ENCODE measurements at places on chromosomes 1 and 21.

DNA sequence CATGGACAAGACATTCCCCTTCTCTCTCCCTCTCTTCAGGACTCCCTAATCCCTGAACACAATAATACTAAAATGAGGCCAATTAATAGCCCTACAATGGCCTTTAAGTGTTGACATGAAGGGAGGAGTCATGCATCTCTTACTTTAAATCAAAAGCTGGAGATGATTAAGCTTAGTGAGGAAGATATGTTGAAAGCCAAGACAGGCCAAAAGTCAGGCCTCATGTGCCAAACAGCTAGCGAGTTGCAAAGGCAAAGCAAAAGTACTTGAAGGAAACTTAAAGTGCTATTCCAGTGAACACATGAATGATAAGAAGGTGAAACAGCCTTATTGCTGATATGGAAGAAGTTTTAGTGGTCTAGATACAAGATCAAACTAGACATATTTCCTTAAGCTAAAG lies 49.5 kb upstream of the CD46 start:
- DNase-seq, result no peak

DNA sequence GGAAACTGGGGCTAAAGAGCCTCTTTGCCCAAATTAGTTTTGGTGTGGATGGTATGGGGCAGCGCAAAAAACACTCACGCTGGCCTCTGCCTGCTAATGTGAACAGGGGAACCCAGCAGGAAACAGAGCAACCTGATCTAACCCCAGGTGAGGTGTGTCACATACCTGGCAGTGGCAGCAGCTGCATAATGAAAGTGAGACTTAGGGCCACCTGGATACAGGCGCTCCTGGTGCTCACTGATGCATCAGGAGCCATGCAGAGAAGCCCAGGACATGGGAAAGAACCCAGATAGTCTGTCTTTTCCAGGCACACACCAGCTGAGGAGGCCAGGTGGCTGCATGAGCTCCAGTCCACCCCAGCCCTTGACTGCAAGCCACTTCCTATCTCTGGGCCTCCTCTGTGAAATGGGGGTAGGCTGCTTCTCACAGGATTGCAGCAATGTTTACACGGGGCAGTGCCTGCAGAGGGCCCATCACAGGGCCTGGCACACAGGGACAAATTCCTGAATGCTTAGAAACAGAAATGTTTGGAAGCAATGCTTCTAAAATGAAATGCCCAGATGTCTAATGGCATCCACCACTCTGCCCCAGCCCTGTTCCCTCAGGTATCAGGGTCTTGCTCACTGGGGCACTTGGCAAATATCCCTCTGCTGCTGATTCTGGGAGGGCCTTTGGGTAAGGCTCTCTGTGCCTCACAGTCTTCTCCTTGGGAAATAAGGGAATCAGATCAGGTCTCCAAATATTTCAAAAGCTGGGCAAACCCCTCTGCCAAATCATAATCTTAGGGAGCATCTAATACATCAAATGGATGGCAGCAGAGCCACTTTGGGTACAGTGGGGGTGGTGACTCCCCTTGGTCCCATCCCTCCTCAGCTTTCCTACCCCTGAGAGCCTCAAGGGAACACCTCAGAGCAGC lies 19.9 kb downstream of the DHCR24 start:
- no peak for DNase-seq

- no peak for DNase-seq
These were observed 8.2 kb downstream of the CTPS1 start for GRCh38 chr1:40987439-40988276.

DNA sequence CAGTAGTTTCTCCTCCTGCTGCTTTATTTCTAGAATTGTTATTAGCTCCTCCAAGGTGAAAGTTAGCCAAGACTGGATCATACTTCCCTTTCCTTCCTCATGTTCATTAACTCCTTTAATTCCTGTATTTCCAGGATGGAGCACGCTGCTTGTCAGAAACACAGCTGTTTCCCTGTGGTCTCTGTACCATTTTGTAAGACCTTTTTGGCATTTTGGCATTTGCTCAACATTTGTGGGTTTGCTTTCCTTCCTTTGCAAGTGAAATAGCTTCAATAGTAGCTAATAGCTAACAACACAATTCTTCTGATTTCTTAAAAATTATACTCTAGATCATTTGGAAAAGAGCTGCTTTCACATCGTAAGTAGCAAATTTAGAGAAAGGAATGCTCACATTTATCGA lies 44.3 kb upstream of the HPDL start:
- DNase-seq, result no peak

DNA sequence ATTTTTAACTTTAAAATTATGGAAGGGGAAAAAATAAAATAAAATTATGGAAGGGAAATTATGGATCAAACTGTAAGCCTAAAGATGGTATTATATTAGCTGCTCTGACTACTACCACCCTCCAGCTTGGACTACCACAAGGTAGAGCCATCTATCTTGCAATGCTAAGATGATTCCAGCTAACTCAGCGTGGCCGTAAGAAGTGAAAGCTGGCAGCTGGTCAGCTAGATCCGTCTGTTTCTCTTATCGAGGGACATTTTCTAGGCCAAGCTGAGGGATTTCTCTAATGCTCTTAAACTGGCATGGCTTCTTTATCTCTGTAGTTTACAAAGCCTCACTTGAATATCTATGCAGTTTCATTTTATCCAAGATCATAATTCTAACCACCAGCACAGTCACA lies 31.5 kb downstream of the LYST start:
- DNase-seq, result no peak

GRCh38 chr1:205627956-205628355 lies 3.9 kb downstream of the ELK4 start:
- no peak for DNase-seq

DNA sequence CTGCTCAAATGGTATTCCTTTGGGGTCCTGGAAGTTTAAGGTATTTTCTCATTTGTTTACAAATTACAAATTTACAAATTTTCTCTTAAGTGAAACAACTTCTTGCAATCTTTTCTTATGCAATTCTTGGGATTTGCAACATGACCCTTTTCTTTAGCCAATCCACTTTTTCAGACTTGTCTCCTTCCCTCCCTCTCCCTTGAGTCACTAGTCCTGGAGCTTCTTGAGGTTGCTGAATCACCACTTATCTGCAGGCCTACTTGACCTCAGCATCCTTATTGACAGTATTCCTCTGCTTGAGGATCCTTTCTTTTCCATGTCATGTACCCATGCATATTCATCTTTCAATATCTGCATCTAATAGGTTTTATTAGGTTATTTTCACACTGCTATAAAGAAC lies 302.8 kb upstream of the ADAMTS5 start:
- DNase-seq, result no peak

GRCh38 chr1:100328133-100328532 lies 24.2 kb upstream of the CDC14A start:
- no peak for DNase-seq

DNA sequence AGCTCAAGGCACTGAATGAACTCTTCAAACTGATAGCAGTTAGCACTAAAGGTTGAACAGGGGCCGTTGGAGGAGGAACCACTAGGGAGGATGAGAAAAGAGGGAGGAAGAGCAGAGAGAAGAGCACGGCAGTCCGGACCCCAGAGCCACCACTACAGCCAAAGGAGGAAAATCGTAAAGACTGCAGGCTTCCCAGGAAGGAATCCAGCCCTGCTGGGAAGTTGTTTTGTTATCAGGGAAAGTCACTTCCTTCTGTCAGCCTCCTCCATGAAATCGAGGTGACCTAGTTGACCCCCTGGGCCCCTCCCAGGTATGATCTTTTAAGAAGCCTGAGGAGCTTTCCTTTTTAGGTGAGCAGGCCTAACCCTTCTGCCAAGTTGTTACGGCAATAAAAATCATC lies 88.2 kb downstream of the PBX1 start:
- no peak for DNase-seq

DNA sequence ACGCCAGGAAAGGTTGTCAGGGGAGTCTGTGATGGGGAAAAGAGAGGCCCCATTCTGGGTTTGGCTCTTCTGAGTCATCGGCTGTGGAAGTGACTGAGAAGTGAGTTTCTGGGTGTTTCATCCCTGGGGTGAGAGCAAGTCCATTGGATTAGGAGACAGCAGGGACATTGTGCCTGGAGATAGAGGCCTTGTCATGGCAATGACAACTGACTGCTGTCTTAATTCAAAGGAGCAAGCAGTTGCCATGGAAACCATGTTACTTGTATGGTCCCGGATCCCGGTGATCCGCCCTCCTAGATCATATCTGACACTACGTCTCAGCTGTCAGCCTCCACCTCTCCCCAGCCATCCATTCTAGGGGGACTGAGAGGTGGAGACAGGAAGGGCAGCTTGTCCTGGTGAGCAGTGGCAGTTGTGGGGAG lies 34.4 kb downstream of the KIAA0040 start:
- no peak for DNase-seq

GRCh38 chr21:41993744-41994143 lies 16.4 kb downstream of the ZBTB21 start:
- DNase-seq, result no peak

DNA sequence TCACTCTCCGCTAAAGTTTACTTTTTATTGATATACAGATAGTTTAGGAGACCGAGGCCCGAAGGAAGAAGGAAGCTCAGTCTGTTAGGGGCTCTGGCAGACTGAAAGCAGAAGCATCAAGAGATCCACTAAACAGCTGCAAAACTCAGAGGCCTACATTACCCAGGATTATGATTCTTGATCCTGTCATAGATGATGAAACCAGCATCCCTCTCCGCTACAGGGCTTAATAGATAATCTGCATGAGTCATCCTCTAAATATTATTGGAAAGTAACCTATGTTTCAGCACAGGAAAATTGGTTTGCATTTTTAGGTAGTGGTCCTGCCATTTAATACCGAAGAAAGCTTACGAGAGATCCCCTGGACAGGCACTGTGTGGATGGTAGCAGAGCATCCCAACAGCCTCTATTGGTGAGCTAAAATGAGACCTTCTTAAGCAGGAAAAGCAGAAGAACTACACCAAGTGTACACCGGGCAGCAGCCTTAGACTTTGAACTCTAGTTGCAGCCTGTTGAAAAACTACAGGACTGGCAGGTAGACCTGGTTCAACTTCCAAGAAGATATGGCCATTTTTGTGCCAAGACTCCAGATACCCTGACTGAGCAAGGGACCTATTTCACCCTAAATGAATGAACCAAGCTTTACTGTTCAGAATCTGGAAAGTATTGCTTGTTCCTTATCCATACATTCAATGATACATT lies 6.8 kb downstream of the CASQ2 start:
- DNase-seq, result no peak

GRCh38 chr1:14366091-14367018 lies 232.1 kb upstream of the KAZN start:
- no peak for DNase-seq

- DNase-seq, result no peak
These were observed 31.4 kb upstream of the SLC35D1 start for GRCh38 chr1:67085326-67085725.

- DNase-seq, result no peak
These were observed 41.4 kb upstream of the ACOT11 start for GRCh38 chr1:54506594-54506993.

- DNase-seq, result no peak
These were observed 106.9 kb downstream of the RIPK4 start for GRCh38 chr21:41659791-41660560.

DNA sequence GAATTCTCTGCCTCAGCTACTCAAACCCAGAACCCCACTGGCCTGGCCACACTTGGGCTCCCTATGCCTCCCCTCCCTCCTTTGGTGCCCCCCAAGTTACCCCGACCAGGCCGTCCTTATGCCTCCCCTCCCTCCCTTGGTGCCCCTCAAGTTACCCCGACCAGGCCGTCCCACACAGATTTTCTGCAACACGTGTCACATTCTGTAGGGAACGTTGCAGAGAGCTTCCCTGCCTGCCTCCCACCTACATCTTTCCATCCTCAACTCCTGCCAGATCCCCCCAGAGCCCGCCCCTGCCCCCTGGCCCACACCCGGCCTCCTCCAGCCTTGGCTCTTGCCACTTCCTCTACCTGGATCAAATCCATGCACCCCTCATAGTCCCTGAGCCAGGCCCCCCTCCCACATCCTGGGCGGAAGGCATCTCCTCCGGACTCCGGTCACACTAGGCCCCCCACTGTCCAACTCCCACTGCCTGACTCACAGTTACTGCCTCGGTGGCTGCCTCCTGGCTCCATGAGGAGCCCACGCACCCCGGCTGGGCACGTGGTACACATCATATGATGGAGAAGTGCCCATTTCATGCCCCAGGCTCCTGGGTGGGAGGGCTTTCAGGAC lies 41.2 kb downstream of the KCNAB2 start:
- no peak for DNase-seq

- no peak for DNase-seq
These were observed 22.4 kb downstream of the LY9 start for GRCh38 chr1:160818207-160818937.

- DNase-seq, result no peak
These were observed 91.9 kb downstream of the TSEN15 start for GRCh38 chr1:184143449-184143848.

DNA sequence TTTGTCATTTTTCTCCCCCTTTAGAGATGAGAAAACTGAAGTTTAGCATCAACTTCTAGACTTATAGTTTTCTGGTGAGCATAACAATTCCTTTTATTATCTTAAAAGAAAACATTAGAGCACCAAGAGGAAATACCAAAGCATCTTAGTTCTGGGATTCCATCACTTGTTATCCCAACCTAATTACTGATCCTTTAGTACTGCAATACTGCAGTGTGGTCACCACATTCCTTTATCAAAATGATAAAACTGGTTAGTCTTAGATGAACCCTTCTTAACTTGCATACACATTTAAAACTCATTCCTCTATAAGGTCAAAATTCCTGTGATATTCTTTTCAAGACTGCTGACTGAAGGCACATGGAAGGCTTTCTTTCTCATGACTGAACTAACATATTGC lies 23.1 kb downstream of the SOD1 start:
- DNase-seq, result no peak

- no peak for DNase-seq
These were observed 29.7 kb upstream of the KIRREL1 start for GRCh38 chr1:157963713-157964112.

GRCh38 chr1:110616587-110616986 lies 10.4 kb upstream of the KCNA2 start:
- no peak for DNase-seq

DNA sequence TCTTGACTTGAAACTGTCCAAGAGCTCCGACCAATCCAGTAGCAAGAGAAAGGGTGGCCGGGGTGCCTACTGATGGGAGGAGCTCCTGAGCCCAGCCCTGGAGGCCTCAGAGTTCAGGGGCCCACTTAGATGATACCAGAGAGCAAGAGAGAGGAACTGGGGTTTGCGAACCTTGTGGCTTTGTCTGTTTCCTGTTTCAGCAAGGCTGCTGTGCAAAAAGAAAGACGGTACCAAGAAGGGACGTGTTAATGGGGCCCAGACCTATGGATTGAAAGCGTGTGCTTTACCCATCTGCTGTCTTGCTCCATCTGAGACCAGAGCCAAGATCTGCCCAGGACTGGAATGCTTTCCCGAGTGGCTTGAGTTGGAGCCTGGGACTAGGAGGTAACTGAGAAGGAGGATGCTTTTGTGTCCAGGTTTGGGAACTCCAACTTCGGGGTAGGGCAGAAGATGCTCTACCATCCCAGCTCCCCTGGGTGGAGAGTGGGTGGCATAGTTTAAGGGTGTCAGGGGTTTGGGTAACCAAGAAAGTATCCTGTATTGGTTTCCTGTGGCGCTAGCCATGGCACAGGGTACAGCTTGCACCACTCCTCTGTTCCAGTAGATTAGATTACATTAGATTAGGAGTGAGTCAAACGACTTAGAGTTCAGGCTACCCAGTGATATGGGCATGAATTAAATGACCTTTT lies at the start of gene TRAF3IP3:
Gene TRAF3IP3, plus strand, starts transcription at position 128 of the 689 bp plus-strand sequence. CDS start 3,987 bp downstream, outside the sequence.
- no peak for DNase-seq

GRCh38 chr21:37821786-37822450 lies 94.3 kb downstream of the KCNJ6 start:
- DNase-seq, result no peak

- DNase-seq, result no peak
These were observed 18.8 kb upstream of the SELP start for GRCh38 chr1:169648709-169649108.

GRCh38 chr1:111204983-111205713 lies 4.7 kb upstream of the DENND2D start:
- DNase-seq, result no peak

GRCh38 chr1:21546122-21546825 lies 37.1 kb downstream of the ALPL start:
- DNase-seq, result no peak

Data from cortex of kidney (tissue), 1 donor.